ENCODE measurements at places on chromosomes 1 and 21.

- H3K27me3 ChIP-seq, result no peaks in the 10 kb centered on the region
- no peak for DNase-seq
- peak overlapping the region; percentile 72 for H3K27ac ChIP-seq
These were observed 322.3 kb downstream of the DUSP10 start for GRCh38 chr1:221419513-221420095.

DNA sequence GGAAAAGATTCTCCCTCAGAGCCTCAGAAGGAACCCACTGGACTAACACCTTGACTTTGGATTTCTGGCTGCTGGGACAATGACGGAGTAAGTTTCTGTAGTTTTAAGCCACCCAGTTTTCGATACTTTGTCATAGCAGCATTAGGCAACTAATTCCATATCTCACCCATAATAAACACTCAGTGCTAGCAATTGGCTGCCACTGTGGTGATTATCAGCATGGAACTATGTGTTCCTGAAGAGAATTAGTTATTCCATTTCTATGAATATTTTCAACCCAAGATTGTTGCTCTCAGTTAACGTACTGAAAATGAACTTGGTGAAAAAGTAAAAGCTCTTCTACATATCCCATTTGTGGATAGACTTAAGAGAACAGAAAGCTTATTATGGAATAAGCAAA lies 299.3 kb downstream of the DISC1 start:
- H3K4me1 ChIP-seq, result peaks cover 16% of the 10 kb centered on the region
- no peak for DNase-seq
- H3K36me3 ChIP-seq, result no peaks in the 10 kb centered on the region
- H3K27ac ChIP-seq, result no peak overlapping the region
- H3K27me3 ChIP-seq, result no peaks in the 10 kb centered on the region

DNA sequence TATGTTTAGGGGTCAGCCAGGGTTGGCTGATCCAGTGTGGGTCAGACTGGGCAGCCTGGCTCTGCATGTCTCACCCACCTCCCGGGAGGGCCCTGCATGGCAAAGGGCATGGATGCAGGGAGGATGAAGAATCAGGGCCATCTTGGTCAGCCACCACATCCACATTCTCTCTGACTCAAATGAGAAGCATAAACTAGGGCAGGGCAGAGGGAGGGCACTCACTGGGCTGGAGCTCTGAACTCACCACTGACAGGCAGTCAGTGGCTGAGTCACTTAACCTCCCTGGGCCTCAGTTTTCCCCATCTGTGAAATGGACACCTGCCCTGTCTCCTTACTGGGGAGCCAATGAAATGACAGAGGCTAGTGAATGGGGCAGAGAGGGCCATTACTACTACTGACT lies 4.3 kb upstream of the CELA2A start:
- no peak for DNase-seq
- no peaks in the 10 kb centered on the region for H3K4me1 ChIP-seq
- no peak overlapping the region for H3K27ac ChIP-seq
- no peaks in the 10 kb centered on the region for H3K36me3 ChIP-seq

DNA sequence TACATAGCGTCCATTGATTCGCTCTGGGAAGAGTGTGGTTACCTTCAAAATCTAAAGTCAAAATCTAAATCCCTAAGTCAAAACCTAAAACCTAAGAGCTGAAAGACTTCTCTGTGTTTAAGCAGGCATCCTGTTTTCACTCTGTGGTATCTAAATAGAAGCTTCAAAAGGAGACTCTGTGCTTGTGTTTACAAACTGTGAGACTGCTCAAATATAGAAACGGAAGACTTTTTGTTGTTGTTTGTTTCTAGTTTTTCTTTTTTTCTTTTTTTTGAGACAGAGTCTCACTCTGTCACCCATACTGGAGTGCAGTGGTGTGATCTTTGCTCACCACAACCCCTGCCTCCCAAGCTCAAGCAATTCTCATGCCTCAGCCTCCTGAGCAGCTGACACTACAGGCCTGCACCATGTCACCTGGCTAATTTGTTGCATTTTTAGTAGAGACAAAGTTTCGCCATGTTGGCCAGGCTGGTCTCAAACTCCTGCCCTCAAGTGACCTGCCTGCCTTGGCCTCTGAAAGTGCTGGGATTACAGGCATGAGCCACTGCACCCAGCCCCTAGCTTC lies 425.9 kb downstream of the SMYD3 start:
- H3K27ac ChIP-seq, result no peak overlapping the region
- H3K4me3 ChIP-seq, result no peak overlapping the region
- H3K36me3 ChIP-seq, result no peaks in the 10 kb centered on the region
- H3K27me3 ChIP-seq, result no peaks in the 10 kb centered on the region

GRCh38 chr1:243315455-243315854 lies 59.6 kb downstream of the SDCCAG8 start:
- no peaks in the 10 kb centered on the region for H3K36me3 ChIP-seq
- no peak overlapping the region for H3K4me3 ChIP-seq
- DNase-seq, result no peak
- H3K27me3 ChIP-seq, result no peaks in the 10 kb centered on the region
- H3K4me1 ChIP-seq, result peaks cover 17% of the 10 kb centered on the region

GRCh38 chr1:46521414-46521813 lies 30.0 kb downstream of the KNCN start:
- H3K36me3 ChIP-seq, result no peaks in the 10 kb centered on the region
- H3K27ac ChIP-seq, result peak overlapping the region; percentile 77
- no peak overlapping the region for H3K4me3 ChIP-seq
- no peak for DNase-seq

GRCh38 chr1:44030605-44031251 lies 534 bp downstream of the SLC6A9 start:
- H3K27ac ChIP-seq, result peak overlapping the region; percentile 94
- DNase-seq, result no peak
- no peaks in the 10 kb centered on the region for H3K27me3 ChIP-seq
- peak overlapping the region; percentile 71 for H3K4me3 ChIP-seq
- H3K4me1 ChIP-seq, result peaks cover 89% of the 10 kb centered on the region

GRCh38 chr1:25641931-25642573 lies 25.5 kb downstream of the MAN1C1 start:
- H3K4me3 ChIP-seq, result peak overlapping the region; percentile 15
- H3K4me1 ChIP-seq, result peaks cover 7% of the 10 kb centered on the region
- DNase-seq, result no peak
- no peaks in the 10 kb centered on the region for H3K36me3 ChIP-seq

GRCh38 chr1:88401313-88401712 lies 282.8 kb upstream of the PKN2 start:
- no peak overlapping the region for H3K27ac ChIP-seq
- H3K27me3 ChIP-seq, result no peaks in the 10 kb centered on the region
- no peak overlapping the region for H3K4me3 ChIP-seq
- no peaks in the 10 kb centered on the region for H3K4me1 ChIP-seq

DNA sequence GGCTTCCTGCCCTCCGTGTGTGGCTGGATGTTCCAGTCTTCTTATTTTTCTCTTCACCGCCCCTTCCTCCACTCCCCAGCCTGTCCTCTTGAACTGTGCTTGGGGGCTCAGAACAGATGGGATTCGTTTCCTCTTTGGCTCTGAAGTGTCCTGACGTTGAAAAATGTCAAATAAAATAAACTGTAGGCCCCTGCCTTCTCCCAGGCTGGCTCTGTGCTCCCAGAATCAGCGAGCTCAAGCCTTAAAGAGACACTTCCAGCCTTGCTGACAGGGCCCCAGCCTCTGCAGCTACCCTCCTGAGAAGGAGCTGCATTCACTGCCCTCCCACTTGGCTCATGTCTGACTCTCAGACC lies 104.2 kb upstream of the IPO9 start:
- no peaks in the 10 kb centered on the region for H3K36me3 ChIP-seq
- H3K27ac ChIP-seq, result peak overlapping the region; percentile 81
- peaks cover 62% of the 10 kb centered on the region for H3K4me1 ChIP-seq

- peaks cover 79% of the 10 kb centered on the region for H3K4me1 ChIP-seq
- no peaks in the 10 kb centered on the region for H3K36me3 ChIP-seq
- H3K27me3 ChIP-seq, result no peaks in the 10 kb centered on the region
- H3K27ac ChIP-seq, result peak overlapping the region; percentile 99
- DNase-seq, result no peak
These were observed 990 bp upstream of the NBL1 start for GRCh38 chr1:19643121-19643520.

Measured in esophagus squamous epithelium (tissue), 5 donors.